ENCODE measurements at places on chromosomes 2 and 18. TPM values are rescaled to one million over a fixed set of nuclear protein-coding genes. Genes with fewer than 3 reads are reported as not detected.

The LYPD6B gene
- polyA plus RNA-seq = 35.8 TPM

The DYNAP gene
- 0.09 TPM for polyA plus RNA-seq

The EFEMP1 gene
- 143 TPM for polyA plus RNA-seq

GRCh38 chr2:86025229-86025820 is 80.4 kb downstream of the POLR1A start:
- DNase-seq = no peak

DNA sequence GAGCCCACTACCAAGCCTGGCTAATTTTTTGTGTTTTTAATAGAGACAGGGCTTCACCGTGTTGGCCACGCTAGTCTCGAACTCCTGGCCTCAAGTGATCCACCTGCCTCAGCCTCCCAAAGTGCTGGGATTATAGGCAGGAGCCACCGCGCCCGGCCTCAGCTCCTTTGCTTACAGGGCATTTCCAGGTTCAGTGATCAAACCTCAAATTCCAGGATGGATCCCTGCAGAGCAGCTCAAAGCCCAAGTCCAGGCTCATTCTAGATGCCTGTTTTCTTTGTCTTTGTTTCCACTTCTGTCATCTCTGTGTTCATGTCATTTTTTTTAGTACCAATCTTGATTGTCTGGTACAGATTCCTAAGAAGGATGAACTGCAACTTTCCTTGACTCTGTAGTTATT is 41.9 kb downstream of the TNFRSF11A start:
- no peak for DNase-seq

DNA sequence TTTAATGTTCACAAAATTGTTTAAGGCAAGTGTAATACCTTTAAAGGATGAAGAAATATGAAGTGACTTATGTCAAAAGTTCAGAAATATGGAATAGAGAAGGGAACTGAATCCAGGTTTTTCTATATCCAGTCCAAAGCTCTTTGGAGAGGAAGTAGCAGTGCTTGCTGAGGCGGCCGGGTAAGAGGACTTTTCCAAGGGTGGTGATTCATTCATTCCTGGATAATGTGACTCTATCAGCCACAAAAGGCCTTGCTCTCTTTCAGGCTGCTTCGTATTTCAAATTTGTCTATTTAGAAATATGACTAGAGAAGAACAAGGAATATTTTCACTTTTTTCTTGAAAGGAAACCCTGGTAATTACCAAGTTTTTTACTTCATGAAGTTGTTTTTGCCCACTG is 830.1 kb upstream of the ZEB2 start:
- DNase-seq = no peak

- DNase-seq = no peak
Measured at GRCh38 chr2:190947141-190947540, 66.5 kb downstream of the GLS start.

DNA sequence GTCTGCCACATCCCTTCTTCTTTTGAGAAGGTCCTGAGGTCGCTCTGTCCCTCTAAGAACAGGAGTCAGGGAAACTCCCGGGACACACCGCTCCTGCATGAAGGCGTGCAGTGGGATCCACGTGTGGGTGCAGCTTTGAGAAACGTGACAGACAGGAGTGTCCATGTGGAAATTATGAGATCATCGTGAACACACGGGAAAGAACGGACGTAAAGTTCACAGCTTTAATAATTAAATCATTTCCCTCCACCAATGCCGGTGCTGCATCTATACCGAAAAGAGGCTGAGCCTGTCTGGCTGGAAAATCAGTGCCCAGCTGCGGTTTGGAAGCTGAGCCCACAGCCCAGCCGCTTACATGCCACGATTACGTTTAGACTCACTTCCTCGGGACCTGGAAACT is 372.4 kb upstream of the SALL3 start:
- no peak for DNase-seq

GRCh38 chr2:119546447-119546767 is 2.2 kb downstream of the CFAP221 start:
- no peak for DNase-seq
